PC-3 (cell line): ENCODE measurements at places on chromosomes 3 and 15. TPM values are rescaled to one million over a fixed set of nuclear protein-coding genes. Genes with fewer than 3 reads are reported as not detected.

GRCh38 chr3:183766745-183767606 lies 58.4 kb downstream of the MAP6D1 start:
- peak; percentile 86 for DNase-seq

GRCh38 chr3:195557322-195557721 lies 14.2 kb upstream of the PPP1R2 start:
- no peak for DNase-seq

DNA sequence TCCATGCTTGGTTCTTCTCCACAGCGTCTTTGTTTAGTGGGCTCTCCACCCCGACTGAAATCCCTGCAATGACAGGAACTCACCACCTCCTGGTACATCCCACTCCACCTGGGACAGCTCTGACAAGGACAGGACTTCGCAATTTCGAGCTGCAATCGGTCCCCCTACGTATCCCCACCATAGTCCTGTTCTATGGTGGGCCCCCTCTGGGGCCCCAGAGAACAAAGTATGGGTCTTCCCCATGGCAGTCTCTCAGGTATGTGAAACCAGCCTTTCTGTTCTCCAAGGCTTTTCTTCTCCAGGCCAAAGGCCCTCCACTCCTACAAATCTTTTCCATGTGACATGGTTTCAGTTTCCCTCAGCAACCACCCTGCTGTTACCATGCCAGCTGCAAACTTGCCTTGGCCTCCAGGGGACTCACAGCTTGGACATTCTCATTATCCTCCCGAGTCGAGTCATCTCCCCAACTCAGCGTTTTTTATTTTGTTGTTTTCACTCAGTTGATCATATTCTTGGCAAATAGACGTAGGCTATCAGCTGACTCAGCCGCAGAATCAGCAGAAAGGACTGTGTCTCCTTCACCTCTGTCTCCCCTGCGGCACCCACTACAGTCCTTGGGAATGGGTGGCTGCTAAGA lies 233.3 kb downstream of the OPA1 start:
- peak; percentile 53 for DNase-seq

- DNase-seq: no peak
Observed at GRCh38 chr3:12455740-12456139, 28.5 kb upstream of the TSEN2 start.

DNA sequence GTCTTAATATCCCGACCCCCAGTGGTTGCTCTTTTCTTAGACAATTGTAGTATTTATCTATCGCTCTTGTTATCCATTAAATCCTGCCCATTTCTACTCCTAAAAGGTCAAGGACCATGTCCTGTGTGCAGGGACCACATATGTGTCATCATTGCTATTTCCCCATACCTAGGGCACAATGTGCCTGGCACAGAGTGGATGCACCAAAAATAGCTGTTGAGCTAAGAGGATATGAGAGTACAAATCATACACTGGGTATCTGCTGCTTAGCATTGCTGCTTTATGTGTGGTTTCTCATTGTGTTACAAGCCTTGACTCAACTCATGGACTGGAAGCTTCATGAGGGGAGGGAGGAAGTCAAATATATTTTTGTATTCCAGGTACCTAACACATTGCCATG lies 3.4 kb upstream of the MITF start:
- no peak for DNase-seq

GRCh38 chr3:119340014-119340413 lies 45.8 kb downstream of the ARHGAP31 start:
- DNase-seq: no peak

DNA sequence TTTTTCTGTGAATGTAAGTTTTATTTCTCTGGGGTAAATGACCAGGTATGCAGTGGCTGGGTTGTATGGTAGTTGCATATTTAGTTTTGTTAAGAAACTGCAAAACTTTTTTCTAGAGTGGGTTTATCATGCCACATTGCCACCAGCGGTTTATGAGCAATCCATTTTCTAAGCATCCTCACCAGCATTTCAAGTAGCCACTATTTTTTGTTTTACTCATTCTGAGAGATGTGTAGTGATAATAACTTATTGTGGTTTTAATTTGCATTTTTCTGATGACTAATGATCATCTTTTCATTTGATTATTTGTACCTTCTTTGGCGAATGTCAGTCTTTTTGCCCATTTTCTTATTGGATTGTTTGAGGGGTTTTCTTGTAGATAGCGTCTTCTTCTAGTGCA lies 56.2 kb downstream of the SPRED1 start:
- DNase-seq: no peak

DNA sequence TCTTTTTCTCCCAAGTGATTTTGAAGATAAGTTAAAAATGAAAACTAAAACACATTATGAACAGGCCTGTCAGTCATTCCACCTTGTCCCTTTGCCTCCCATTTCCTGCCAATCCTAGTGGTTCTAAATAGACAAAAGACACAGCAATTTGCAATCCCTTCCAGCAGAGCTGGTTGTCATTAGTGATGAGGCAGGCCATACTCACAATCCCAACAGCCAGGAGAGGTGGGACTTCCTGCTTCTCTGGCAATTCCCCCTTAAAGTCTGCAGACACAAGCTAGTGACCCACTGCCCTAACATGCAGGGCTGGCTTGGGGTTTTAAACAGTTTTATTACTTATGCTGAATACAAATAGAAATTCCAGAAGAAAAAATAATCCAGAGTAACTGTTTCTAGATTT lies 38.4 kb upstream of the RBP1 start:
- no peak for DNase-seq

Gene TRNT1
- total RNA-seq: 26.2 and 33.2 TPM in 2 replicates

Gene POLQ
- 9.6 and 22.2 TPM in 2 replicates for total RNA-seq

Gene DUOX2
- not detected in 2 replicates for total RNA-seq
